Fibroblast of pulmonary artery (primary cell): ENCODE measurements at places on chromosomes 11 and 22.

- peak; percentile 92 for DNase-seq
Measured at GRCh38 chr11:12331239-12331874, 46.0 kb upstream of the PARVA start.

DNA sequence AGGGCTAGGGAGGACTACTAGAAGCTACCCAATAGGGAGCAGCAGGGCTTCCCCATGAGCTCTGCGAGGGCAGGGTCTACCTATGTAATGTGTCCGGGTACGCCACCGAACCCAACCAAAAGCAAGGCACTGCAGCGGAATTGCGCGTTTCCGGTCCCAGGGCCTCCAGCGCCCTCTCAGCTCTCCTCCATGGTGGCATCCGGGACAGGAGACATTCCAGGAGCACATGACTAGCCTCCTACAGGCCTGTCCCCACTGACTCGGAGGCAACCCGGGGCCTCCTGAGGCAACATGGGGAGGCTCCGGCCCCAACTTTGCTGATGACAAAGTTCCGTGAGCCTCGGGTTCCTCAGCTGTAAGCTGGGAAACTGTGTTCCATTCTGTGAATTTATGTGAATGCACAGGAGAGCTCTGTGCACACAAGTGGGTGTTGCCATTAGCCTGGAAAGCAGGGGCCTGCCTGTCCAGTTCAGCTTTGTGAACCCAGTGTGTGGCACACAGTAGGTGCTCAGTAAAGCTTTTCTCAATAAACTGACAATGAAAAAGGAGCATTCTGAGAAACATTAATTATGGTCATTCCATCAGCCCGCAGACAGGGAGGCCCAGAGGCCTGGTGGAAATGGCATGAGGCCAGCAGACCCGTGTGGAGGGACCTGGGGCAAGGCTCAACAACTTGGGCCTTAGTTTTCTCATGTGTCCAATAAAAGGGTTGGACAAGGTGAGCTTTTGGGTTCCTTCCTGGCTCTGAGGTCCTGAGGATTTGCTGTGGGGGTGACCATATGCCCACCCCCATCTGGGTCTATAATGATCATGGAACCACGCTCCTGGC lies 50.3 kb downstream of the CHRDL2 start:
- no peak for DNase-seq

- peak; percentile 95 for DNase-seq
Measured at GRCh38 chr11:106961518-106961917, 56.8 kb downstream of the GUCY1A2 start.

DNA sequence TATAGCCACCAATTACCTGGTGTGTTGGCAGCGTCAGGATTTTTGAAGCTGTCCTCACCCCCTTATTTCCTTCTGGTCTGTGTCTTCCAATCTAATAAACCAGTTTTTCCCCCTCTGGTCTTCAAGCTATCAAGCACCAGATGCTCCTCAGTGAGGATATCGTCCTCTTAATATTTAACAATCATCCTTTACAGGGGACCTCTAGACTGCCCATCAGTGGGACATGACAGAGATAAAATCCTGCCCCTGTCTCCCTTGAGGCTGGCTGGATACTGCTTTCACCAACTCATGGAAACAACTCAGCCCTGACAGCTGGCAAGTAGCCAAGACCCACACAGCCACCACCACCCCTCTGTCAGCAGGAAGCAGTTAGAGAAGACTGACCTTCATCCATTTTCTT lies 421.0 kb upstream of the API5 start:
- no peak for DNase-seq

DNA sequence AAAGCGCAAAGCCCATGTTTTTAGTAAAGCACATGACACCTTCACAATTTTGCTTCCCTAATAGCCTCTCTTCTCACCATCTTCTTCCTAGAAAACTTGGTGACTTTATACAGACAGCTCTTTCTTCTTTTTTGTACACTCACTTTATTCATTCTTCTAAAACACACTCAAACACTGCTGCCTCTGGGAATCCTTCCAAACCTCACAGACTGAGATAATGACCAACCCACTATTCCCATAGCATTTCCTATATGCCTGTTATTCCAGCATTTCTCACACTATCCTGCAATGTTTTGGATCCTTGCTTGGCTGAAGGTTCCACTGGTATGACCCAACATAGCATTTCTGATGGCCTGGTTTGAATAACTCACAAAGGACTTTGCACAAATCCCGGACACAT lies 442.1 kb upstream of the CCDC90B start:
- no peak for DNase-seq

DNA sequence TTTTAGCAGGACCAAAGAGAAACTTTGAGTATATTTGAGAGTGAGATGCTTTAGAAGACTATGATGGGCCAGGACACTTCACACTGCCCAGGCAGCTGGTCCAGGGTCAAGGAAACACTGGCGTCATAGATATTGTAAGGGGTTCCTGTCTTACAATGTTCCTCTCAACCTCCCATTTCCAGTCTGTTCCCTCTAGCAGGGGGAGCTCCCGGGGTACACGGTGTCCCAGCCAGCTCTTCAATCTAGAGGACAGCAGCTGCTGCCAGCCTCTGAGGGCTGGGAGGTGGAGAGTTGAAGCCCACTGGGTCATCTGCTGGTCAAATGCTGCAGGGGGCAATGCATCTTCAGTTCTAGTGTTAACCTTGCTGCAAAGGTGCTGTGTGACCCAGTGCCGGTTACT lies 40.7 kb upstream of the TIMP3 start:
- DNase-seq: no peak

DNA sequence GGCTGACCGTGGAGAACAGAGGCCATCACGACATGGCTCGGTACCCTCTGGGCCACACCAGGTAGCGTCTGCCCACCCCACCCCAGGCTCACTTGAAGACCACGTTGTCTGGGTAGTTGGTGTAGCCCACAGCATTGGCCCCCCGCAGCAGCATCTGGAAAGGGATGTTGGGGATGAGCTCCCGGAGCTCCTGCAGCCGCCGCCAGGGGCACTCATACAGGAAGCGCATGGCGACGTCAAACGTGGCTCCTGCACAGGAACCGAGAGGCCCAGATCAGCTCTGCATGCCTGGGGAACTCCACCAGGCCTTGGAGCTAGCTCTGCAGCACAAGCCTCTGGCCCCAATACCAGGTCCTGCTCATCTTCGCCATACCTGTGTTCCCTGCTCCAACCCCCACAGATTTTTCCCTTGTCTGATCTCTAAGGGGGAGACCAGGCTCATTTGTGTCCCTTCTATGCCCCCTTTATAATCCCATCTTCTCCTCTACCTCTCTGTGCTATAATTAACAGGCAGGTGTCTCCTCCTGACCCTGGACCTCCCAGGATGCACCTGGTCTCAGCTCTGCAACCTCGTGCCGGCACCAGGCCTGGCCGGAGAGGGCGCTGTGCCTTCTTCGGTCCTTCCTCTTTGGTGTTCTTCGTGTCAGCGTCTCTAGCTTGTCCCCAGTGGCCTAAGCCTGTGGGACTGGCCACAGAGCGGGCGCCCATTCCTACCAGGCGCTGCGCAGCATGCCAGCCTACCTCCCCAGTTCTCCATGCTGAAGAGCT lies 5.0 kb upstream of the LRFN4 start:
- DNase-seq: no peak

DNA sequence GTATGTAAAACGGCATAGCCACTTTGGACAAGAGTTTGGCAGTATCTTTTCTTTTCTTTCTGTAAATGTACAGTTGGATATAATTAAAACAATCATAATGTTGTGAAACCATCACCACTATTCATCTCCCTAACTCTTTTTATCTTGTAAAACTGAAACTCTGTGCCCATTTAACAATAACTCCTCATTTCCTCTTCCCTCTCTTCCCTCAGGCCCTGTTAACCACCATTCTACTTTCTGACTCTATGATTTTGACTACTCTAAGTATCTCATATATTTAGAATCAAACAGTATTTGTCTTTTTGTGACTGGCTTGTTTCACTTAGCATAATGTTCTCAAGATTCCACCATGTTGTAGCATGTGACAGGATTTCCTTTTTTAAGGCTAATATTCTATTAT lies 10.2 kb downstream of the SCUBE2 start:
- no peak for DNase-seq

DNA sequence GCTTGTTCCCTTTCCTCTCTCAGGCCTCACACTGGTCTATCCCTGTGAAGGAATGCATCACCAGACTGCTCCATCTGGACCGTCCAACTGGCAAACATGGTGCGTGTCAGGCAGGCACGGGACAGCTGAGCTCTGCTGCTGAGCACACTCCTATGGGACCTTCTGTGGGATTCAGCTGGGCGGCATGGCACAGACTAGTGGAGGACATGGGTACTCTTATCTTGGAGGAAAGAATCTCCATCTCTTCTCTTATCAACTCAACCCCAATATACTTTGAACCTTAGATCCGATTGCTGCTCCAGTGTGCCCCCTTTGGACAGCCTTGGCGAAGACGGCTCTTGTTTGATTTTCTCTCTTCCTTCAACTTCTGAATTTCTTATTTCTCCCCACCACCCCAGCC lies 593.6 kb downstream of the ETS1 start:
- DNase-seq: no peak

DNA sequence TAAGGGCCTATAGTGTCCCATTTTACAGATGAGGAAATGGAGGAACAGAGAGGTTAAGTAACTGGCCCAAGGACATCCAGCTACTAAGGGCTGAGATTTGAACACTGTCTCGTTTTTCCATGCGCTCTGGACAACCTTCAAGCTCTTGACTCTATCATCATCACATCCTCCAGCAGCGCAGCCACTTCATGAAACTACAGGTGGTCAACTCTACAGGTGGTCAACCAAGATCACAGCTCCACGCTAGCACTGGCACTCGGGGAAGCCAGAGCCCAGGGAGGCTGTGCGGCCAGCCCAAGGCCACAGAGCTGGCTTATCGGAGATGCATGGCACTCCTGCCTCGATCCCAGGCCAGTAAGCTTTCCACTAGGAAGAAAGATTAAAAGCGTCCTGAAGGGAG lies 40.0 kb downstream of the PHF21B start:
- DNase-seq: no peak

DNA sequence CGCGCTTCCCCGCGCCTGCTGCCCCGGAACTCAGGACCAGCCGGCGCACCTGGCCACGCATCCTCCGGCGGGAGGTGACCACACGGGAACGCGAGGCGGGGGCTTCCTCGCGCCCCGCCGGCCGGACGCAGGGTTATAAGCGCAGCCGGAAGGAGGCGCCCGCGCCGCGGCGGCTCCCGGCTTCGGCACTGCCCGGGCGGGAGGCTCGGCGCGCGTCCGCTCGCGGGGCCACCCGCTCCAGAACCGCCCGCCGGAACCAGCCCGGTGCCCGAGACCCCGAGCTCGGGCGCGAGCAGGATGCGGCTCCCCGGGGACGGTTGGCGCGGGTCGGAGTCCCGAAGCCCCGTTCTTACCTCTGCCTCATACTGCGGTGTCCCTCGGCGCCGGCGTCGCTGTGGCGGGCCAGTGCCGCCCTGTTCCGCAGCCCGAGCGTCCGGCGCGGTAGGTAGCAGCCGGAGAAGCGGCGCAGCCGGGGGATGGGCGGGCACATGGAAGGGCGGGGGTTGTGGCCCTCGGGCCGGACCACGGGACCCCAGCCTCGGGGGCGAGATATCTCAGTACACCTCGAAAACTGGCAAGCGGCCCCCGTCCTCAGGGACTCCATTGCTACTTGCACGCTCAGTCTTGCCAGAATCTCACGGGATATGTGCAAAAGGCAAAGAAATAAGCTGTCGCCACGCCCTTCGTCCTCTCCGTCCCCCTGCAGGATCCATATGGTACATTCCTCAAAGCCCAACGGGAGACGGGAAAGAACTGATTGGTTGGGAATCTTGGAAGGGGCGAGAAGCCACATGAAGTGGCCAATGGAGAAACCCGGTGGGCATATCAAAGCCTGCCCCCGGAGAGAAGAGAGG lies 23.1 kb downstream of the MICAL3 start:
- DNase-seq: peak; percentile 99

DNA sequence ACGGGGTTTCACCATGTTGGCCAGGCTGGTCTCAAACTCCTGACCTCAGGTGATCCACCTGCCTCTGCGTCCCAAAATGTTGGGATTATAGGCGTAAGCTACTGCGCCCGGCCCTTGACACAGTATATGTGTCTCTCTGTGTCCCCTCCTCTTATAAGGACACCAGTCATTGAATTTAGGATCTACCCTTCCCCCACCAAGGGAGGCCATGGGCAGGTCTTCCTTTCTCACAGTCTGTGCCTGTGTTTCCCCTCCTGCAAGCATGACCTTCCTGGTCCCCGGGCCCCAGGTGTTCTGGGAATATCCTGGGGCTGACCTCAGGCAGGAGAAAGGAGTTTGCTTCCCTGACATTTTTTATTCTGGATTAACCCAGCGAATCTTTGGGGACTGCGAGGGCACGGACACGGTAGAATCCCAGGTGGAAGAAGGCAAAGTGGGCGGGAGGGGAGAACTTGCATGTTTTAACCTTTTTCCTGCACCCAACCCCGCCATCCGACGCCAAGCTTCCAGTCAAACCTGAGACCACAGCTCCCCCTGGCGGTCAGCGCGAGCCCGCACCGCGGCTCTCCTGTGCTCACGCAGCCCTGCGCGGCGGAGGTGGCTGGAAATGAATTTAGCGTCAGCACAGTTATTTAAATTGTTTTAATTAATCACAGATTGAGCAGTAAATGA lies 42.1 kb upstream of the ISX start:
- DNase-seq: peak; percentile 48

- DNase-seq: no peak
Measured at GRCh38 chr11:112179601-112180000, 4.3 kb downstream of the BCO2 start.

DNA sequence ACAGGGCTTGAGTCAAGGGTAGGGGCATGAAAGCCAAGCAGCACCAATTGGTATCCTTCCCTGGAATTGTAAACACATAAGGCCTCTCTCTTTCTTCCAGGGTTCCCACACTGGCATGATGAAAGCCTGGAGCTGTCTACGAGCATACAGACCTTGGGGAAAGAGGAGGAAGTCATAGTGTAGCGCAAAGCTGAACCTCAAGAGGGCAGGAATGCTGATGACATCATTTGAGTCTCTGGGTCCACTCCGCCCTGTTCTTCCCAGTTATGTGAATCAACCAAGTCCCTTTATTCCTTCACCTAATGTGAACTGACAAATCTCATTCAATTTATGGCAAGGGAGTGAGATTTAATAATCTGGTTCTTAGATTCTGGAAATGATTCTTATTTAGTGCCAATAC lies 266.4 kb upstream of the NCAM1 start:
- DNase-seq: peak; percentile 6

DNA sequence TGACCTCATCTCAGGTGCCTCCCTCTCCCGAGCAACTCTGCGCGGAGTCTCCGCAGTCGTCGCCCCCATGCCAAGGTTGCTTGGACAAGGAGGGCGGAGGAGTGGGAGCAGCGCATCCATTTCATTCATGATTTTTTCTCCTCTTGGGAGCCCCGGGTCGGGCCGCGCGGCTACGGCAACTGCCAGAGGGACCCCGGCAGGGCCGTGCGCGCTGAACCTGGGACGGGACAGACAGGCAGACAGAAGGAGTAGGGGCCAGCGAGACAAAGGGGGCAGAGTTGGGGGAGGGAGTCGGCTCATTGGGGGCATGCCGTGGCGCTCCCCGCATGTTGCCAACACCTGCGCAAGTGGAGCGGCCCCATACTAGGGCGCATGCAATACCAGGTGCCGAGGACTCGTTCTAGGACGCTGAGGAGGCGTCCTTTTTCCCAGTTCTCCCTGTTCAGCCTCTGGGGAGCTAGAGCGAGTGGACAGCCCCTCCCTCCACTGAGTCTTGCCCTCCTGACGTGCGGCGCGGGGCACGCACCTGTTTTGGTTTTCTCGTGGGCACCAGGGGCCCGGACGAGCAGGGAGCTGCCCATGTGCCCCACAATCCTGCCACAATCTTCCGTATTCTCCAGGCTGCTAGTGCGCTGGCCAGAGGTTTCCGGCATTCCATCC lies 501 bp upstream of the PTPN5 start:
- no peak for DNase-seq

GRCh38 chr22:41237036-41237706 lies 3.6 kb downstream of the CHADL start:
- DNase-seq: no peak

GRCh38 chr11:62999649-63000048 lies 14.9 kb upstream of the SLC22A6 start:
- no peak for DNase-seq
